ENCODE measurements at places on chromosomes 5 and 9.

DNA sequence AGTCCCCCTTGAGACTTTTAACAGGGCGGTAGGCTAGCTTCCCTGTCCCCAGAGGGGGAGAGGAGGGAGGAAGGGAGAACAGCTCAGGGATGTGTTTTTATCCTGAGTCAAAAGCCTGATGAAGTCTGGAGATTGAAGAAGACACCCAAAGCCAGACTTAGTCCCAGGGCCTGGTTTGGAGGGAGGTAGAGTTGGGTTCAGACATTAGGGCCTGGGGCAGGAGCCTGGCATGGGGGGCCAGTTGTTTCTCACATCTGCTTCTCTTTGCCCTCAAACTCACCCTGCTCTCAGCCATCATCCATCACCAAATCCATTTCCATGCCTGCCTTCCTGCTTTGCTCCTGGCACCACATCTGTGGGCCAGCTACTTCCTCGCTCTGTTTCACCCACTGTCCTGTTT, 2.9 kb downstream of the MYORG start:
- no peak for ATAC-seq

DNA sequence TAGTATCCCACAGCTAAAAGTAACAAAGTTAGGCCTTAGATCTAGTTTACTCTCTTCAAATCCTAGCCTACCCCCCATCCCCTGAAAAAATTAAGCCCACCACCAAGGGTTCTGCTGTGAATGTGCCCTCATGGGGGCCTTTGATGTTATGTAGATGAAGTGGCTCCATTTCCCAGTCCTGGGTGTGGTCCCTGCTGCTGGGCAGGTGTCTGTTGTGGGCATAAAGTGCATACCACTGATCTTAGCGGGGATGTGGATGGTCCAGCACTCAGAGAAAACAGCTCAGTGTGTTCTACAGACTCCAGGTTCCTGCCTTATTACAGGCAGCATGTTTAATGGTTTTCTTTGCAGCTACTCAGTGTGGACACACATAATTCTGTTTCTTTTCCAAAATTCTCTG, 1.9 kb downstream of the PCBD2 start:
- ATAC-seq, result no peak

DNA sequence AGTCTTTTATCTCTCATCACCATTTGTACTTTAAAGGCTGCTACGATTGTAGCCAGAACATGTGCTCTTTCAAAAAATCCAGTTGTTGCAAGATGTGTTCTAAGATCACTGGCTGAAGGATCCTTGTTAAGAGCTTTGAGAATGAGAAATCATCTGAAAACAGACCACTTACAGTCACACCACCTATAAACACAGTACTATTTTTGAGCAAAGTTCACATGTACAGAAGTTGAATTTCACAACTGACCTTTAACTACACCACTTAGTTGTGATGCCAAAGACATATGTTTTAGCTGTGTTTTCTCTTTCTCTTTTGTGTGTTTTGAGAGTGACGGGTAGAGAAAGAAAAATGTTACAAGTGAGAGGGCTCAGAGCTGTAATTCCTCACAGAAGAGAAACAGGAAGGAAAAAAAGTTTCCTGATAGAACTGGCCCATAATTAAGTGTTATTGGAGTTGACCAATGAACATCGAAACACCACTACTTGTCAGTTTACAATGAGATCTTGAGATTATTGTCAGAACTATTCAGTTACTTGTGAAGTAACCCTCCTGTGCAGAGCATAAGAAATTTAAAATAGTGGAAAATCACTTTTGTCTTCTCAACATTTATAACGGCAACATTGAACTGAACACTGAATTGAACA, 245.4 kb downstream of the MLLT3 start:
- no peak for ATAC-seq

GRCh38 chr5:14929293-14930065, 57.9 kb upstream of the ANKH start:
- no peak for ATAC-seq

GRCh38 chr9:73344060-73344459, 192.4 kb downstream of the ANXA1 start:
- ATAC-seq, result no peak

All from stimulated activated memory B cell treated with anti-CD40 and anti-IgM and Interleukin-4, amounts not matched to agents 10 μg/mL and 1 μg/mL and 100 μg/mL, for 72 hours (primary cell).